Stimulated activated CD4-positive, alpha-beta T cell treated with anti-CD3 and anti-CD28 coated beads, Interleukin-1b, Interleukin-23, amount 100 ng/mL, for 48 hours (primary cell): ENCODE measurements at places on chromosomes 12 and 14.

- DNase-seq: no peak
These were observed 247.4 kb downstream of the EFCAB11 start for GRCh38 chr14:89707086-89707485.

GRCh38 chr14:35123388-35123703 lies 994 bp downstream of the PRORP start:
- DNase-seq: no peak

GRCh38 chr14:103186909-103187586 lies 63.8 kb downstream of the TNFAIP2 start:
- no peak for DNase-seq

GRCh38 chr12:113439606-113440030 lies 17.4 kb downstream of the SDSL start:
- DNase-seq: no peak

DNA sequence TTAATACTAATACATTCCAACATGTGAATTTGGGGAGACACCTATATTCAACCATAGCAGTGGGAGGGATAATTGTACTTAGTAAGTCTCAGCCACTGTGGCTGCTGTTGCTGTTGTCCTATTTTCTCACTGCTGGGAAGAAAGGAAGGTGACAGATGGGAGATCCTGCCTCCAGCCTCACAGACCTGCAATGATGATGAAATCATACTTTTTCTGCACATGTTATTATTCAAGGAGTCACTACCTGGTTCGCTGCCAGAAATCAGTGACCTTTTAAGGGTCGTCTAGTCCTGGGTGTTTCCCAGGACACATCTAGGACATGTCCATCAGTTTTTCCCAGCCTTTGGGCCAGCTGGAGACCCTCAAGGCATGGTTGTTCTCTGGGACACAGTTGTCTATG lies 106.2 kb upstream of the RPH3A start:
- no peak for DNase-seq

DNA sequence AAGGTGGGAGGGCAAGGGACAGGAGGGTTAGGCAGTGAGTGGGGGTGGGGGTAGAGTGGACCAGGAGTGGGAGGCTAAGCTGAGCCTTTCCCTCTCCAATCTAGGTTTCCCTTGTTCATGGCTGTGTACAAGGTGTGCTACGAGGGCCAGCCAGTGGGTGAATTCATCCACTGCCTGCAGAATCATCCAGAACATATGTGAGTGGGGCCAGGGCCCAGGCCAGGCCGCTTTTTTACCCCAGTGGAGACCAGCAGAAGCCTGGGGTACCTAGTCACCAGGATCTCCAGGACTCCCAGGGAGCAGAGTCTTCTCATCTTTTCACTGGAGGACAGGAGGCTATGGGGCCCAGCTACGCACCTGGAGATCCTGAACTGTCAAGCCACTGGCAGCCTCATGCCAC lies 2.7 kb upstream of the COX14 start:
- DNase-seq: no peak

- DNase-seq: no peak
These were observed 379.8 kb downstream of the DPF3 start for GRCh38 chr14:72513965-72514659.

DNA sequence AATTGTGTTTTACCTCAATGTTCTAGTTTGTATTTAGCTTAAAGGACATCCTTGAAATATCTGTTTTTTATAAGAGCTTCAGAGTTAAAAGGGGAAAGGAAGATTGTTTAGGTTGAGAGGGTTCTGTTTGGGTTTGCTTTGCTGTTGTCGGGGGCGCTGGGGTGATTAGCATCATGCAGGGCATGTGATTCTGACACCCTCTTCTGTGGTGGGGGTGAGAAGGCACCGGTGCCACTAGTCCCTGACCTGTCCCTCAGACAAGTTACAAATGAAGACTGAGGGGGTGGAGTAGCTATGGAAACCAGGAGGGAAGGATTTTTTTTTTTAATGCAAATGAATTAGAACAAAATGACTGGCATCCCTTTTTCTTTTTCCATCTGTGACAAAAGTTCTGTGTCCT lies 291.3 kb downstream of the RPAP3 start:
- DNase-seq: no peak

GRCh38 chr12:90004319-90005074 lies 295.9 kb upstream of the ATP2B1 start:
- DNase-seq: no peak

DNA sequence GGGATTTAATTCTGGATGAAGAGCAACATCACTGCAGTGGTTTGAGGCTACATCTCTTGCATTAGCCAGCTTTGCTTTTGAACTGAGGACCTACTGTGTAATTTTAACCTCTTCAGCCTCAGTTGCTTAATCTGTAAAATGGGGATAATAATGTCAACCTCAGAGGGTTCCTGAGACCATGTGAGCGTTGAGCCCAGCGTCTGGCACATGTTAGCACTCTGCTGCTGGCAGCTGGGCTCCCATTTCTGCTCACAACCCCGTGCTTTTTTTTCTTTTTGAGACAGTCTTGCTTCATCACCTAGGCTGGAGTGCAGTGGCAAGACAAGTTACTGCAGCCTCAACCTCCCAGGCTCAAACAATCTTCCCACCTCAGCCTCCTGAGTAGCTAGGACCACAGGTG lies 31.6 kb downstream of the TESC start:
- no peak for DNase-seq

GRCh38 chr14:32075672-32076277 lies 1.3 kb upstream of the ARHGAP5 start:
- no peak for DNase-seq

- DNase-seq: no peak
These were observed 356.8 kb downstream of the ALG10 start for GRCh38 chr12:34379142-34379541.

DNA sequence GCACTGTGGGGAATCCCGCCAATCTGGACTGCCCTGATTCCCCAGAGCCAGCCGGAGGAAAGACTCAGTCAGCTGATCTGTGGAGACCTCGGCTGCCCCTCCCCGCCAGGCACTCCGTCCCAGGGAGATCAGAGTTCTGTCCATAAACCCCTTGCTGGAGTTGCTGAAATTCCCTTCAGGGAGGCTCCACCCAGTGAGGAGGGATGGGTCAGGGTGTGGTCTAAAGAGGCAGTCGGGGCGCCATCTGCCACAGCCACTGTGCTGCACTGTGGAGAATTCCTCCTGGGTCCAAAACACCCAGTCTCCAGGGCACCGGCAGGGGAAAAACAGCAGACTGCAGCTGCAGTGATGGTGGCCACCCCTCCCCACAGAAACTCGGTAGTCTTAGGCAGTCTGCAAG lies 1922.3 kb upstream of the FLRT2 start:
- no peak for DNase-seq

GRCh38 chr12:27055966-27056365 lies 26.4 kb downstream of the C12orf71 start:
- no peak for DNase-seq

DNA sequence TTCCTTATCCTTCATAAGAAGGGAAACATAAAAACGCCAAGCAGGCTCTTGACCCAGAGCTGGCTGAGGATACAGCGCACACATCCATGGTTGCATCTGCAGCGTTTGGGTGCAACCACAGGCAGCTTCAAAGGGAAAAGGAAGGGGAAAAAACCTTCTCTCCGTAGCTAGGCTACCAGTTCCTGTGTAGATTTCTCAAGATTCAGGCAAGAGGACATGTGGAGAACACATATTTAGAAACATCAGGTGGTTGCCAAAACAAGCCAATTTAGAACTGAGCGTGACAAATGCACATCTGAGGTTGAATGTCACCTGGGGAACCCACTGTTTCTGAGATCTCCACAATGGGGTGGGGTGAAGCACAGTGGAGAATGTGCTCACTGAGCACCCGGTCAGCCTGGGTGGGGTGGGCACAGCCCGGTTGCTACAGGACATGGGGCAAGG lies 78.3 kb upstream of the BDKRB2 start:
- DNase-seq: no peak

DNA sequence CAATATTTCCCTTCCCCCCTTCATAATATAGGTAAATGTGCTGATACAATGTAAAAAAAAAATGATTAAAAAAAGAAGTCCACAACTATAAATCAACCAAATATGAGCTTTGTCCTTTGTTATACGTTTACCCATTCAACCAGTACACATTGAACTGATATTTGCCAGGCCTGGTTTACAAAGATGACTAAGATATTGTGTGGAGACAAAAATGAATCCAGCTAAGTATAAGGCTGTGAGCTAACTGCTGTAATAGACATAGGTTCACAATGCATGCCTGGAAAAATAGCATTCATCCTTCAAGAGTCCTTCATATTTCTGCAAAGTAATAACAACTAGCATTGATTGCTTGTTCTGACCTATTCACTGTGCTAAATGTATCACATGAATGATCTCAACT lies 6.9 kb downstream of the C12orf56 start:
- no peak for DNase-seq

GRCh38 chr14:92040431-92041051 lies 682 bp upstream of the TRIP11 start:
- DNase-seq: no peak

DNA sequence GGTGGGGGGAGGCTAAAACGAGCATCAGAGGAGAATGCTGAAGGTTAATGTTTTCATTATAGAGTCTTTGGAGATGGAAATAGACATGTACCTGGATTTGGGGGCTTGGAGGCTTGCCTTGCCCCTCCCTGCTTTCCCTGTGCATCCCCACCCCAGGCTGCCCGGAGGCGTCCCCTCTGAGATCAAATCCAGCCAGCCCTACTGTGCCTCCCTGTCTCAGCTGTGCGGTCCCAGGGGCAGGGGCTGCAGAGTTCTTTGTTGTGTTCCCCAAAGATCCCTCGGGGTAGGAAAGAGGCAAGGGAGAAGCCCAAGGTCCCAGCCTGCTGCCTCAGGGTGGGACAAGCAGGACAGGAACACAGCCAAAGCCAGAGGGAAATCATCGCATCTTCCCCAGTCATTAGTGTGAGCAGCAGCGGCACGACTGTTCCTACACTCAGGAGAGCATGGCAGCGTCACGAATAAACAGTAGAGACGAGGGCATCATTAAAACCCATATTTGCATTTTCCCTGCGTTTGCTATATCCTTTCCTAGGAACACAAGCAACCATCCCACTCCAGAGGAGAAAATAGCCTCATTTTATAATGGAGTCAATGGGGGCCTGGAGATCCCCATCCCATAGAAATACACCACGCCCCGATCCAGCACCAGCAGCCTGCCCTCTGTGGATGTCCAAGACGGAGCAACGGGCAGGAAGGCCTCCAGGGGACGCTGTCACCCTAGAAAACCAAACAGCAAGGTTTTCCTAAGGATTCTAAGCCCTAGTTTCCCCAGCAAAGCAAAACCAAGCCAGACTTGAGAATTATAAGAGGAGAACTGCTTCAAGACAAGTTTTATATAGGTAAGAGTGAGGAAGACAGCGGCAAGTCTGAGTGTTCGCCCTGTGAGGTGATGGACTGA lies 32.4 kb downstream of the ANO2 start:
- DNase-seq: no peak

DNA sequence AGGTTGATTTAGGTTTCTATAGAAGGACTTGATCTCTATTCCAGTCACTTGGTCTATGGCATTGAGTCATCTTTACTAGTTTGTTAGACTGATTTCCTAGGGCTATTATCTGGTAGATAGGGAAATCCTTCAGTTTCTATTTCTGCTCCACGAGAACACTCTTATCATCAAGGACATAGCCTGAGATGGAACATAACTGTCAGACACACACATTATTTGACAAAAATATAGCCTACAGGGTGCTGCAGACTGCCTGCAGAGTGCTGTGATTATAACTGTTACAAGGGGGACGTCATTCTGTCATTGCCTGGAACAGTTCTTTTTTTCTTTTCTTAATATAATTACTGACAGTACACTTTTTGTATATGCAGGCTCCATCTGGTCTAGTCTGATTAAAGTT lies 82.0 kb downstream of the TMEM117 start:
- no peak for DNase-seq

DNA sequence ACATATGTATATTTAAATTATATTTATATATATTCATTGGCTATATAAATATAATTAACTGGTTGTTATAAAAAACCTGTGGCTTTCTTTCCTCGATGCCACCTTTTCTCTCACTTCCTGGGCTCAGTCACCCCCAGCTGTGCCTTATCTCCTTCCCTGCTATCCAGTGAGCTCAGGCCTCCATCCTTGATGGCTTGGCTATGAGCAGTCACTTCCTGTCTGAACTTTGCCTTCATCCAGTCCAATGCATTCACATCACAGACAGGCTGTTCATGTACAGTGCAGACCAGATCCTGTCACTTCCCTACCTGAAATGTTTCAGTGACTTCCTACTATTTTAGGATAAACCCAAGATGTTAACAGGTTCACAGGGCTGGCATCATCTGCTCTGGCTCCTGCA lies 115.3 kb upstream of the PRB2 start:
- no peak for DNase-seq

DNA sequence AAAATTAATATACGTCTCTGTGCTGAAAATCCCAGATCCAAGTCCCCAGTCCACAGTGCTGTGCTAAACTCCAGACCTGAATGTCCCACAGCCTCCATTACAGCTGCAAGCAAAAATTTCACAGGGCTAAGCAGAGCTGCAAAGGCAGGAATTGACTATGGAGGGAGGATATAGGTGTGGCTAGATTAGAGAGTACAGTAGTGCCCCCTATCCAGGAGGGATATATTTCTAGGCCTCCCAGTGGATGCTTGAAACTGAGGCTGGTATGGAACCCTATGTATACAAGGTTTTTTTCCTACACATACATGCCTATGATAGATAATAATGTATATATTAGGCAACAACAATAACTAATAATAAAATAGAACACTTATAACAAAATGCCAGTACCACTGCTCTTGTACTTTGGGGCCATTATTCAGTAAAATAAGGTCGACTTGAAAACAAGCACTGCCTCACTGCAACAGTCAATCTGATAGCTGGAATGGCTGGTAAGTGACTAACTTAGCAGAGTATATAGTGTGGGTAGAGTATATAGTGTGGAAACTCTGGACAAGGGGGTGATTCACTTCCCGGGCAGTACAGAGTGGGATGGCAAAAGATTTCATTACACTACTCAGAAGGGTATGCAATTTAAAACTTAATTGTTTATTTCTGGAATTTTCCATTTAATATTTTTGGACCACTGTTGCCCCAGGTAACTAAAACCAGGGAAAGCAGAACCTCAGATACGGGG lies 82.7 kb downstream of the C14orf132 start:
- no peak for DNase-seq

DNA sequence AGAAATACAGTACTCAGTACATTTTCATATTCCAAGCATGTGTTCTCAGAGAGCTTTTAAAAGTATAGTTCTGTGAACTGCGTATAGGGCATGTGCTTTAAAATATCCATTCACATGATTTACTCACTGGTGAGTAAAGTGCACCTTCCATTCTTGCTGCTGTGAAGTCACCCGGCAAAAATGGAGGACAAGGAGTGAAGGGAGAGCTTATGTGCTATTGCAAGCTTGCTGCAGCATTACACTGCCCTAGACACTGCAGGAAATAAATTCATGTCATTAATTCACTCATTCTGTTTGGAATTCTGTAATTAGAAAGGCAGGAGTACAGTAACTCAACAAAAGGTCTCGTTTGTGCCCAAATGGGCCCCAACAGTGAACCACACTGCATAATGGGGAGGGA lies 347.8 kb downstream of the PRKD1 start:
- DNase-seq: no peak

DNA sequence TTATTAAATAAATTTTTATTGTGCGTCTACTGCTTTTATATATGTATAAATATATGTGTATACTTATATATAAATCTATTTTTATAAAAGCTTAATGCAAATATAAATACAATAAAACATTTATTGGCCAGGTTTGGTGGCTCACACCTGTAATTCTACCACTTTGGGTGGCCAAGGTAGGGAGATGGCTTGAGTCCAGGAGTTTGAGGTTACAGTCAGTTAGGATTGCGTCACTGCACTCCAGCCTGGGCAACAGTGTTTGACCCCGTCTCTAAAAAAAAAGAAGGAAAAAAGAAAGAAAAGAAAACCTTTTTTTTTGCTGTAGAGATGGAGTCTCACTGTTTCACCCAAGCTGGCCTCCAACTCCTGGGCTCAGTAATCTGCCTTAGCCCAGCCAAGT lies 20.9 kb downstream of the ACTR6 start:
- no peak for DNase-seq
